ENCODE measurements at places on chromosomes 4 and X.

DNA sequence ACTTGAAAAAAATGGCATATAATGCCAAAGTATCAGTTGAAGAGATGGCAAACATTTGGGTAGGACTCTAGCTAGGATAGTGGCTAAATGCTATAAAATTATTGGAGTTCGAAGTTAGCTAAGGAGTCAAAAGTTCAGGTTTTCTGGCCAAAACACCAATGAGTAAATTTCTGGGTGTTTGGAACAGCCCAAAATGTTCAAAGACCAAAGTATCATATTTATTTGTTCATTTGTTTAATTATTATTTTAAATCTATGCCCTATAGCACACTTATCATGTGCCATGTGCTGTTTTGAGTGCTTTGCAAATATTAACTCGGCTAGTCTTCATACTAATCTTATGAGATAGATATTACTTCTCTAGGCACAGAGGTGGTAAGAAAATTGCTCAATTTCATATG, 285.5 kb downstream of the TEX13C start:
- DNase-seq = no peak

DNA sequence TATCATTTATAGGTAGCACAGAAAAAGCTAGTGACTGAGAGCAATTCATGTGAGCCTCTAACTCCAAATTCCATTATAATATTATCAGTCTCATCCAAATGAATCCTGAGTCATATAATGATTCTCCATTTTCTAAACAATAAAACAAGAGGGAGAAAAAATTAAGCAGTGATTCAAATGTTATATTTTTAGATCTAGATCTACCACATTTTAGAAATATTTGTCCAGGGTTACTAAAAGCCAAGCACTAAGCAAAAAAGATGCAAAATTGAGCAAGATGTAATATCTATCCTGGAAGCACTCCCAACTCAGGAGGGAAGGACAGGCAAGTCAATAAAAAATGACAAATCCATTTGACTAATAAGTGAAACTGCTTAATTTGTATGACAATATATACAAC, 172.8 kb downstream of the FBXW7 start:
- no peak for DNase-seq

DNA sequence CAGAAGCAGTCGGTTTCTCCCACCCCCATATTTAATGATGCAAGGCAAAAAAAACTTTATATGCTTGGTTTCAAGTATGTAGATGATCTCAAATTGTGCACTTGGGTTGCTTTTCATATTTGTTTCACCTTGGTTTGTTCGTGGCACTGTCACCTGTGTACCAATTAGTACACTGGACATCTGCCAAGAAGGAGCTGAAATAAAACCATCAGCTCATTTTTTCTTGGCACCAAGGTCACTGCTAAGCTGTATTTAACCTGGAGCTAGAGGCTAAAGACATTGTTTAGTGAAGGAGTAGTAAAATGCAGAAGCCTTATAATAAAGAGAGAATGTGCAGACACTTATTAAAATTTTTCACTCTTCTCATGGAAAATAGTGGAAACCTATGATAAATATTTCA, 430.8 kb downstream of the ARHGAP24 start:
- no peak for DNase-seq

GRCh38 chr4:73698217-73698616, 42.2 kb upstream of the CXCL8 start:
- DNase-seq = no peak

DNA sequence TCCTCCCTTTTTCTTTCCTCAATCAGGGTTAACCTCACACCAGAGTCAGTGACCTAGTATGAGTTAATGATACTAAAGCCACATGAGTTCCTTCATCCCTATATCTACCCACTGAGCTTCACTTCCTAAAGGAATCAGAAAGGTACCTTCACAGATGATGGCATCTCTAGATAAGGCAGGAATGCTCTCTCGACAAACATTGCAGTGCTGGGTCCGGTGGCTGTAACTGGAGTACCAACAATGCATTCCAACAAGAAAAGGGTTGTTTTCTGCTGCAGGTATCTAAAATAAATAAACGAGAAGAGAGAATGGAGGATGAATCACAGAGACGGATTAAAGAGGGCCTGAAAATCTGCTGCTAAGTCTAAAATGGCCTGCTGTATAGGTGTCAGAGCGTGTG, 66.7 kb downstream of the DGKK start:
- no peak for DNase-seq

DNA sequence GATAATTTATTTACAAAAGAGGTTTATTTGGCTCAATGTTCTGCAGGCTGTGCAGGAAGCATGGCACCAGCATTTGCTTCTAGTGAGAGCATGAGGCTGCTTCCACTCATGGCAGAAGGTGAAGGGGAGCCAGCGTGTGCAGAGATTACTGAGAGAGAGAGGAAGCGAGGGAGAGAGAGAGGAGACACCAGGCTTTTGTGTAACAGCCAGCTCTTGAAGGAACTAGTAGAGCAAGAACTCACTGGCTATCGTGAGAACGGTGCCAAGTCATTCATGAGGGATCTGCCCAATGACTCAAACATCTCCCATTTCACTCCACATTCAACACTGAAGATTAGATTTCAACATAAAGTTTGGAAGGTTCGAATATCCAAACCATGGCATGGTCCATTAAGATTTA, 12.7 kb downstream of the GUCY1A1 start:
- DNase-seq = no peak

Data from vagina (tissue), 2 donors.